ENCODE measurements at places on chromosomes 13 and 19.
A peak's percentile ranks its signal among the peaks of the same experiment; 100 is the strongest.

DNA sequence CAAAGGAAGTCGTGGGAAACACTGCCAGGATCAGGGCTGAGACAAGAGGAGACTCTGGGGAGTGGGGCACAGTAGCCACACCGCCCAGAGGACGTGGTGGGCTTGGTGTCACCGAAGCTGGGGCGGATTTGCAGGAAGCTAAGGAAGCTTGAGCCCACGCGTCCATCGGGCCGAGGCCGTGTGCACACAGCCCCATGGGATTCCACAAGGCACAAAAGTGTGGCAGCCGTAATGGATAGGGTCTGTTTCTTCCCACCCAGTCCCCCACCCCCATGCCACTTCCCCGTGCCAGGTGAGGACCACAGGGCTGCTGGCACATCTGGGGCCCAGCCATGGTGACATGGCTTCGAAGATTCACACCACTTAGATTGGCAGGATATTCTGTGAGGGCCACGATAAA, 153.2 kb upstream of the SPACA7 start:
- no peak for DNase-seq

DNA sequence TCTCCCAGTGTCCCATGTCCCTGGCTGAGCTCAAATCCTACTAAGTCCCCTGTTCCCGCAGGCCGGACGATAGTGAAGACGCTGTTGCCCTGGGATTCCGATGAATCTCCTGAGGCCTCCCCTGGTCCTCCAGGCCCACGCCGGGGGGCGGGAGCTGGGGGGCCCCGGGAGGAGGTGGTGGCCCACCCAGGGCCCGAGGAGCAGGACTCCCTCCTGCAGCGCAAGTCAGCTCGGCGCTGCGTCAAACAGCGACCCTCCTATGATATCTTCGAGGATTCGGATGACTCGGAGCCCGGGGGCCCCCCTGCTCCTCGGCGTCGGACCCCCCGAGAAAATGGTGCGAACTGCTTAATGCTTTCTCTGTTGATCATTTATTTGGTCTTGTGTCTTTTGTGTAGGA, 5.9 kb downstream of the KMT2B start:
- no peak for DNase-seq

DNA sequence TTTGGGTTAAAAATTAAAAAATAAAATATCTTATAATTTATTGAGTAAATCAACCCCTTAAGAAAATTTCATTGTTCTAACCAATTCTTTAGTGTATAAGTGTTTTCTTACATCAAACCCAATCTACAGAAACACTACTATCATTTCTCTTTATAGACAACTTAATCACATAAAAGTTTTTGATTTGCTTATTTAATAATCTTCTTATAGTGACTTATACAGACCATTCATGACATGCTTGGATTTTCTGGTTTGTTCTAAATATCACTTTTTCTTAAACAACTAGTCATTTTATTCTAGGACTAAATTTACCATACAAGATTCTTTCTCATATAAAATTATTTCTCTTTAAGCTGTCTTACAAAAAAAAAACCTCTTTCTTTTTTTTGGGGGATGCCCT, 27.3 kb upstream of the ZSCAN5A start:
- peak; percentile 10 for DNase-seq

DNA sequence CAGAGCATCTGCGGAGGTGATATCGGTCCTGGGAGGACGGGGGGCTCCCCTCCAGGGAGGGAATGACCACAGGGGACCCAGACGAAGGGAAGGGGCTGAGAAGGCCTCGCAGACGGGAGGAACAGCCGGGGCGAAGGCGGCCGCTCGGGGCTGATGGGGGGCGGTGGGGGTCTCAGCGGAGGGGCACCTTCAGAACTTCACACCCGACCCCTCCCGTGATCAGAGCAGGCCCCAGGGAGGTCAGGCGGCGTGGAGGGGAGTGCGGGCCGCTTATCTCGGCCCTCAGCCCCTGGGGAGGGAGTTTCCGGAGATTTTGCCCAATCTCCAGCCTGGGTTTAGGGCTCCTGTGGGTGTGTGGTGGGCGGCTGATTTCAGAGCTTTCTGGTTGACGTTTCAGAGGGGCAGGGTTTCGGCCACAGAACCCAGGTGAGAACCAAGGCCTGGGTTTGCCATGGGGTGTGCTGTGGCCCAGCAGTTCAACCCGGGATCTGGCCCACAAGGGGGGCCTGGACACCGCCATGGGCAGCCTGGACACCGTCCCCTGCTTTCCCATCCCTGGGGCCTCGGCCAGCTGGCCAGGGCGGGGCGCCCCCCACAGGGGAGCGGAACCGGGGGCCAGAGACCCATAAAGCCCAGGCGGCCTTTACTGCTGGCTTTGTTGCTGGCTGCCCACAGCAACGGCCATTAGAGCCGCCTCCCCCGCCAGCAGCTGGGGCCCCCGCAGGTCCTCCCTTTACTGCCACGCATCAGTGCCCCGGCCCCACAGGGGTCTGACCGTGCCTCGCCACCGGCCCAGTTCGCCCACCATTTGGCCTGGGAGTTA, 29.0 kb downstream of the ARID3A start:
- no peak for DNase-seq

- no peak for DNase-seq
Measured at GRCh38 chr19:38185562-38185961, 38.5 kb downstream of the DPF1 start.

DNA sequence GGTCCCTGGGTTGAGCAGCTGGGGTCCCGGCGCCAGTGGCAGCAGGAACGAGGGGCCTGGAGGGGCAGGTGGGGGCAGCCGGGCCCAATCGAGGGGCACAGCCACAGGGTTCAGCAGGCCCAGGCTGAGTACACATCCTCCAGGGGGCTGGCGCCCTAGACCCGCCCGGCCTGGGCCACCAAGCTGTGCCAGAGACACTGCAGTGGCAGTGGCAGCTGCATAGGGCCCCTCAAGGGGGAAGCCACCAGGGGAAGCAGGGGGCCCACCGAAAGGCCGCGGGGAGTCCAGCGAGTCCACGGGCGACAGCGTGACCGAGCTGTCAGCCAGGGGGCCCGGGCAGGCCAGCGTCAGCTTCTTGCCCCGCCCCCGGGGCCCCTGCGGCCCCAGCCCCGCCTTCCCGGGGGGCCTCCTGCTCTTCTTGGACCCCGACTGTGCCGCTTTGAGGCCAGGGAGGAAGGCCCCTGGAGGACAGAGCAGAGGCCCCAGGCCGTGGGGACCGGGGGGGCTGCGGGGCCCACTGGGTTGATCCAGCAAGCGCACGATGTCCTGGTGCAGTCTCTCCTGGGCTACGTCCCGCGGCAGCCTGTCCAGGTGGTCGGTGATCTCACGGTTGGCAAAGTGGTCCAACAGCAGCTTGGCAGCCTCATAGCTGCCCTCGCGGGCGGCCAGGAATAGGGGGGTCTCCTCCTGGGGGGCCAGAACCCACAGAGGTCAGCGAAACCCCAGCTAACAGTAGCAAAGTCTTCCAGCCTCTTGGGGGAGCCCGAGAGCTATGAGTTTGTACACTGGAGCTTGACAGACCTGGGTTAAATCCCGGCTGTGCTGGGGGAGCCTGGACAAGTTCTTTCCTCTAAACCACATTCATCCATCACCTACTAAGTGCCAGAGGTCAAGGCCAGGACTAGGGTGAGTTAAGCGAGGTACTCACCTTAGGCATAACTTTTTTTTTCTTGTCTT, 39.5 kb downstream of the NOTCH3 start:
- DNase-seq: peak; percentile 25

DNA sequence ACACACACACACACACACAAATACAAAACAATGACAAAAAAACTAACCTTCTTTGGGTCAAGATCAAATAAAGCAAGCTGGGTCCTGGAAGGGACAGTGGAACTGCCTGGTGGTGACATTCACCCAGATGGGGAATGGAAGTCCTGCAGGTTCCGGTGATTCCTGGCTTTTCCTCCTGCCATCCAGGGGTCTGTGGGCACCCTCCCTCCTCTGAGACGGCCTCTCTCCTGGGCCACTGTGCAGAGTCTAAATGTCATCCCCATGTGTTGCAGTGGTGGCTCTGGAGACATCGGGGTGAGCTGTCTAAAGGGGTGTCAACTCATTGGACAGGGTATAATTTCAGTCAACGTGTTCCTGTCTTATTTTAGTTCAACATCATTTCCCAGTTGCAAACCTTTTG, 248.2 kb downstream of the ZNF536 start:
- DNase-seq: no peak

- no peak for DNase-seq
Measured at GRCh38 chr13:63364159-63364558, 1948.5 kb upstream of the PCDH20 start.

DNA sequence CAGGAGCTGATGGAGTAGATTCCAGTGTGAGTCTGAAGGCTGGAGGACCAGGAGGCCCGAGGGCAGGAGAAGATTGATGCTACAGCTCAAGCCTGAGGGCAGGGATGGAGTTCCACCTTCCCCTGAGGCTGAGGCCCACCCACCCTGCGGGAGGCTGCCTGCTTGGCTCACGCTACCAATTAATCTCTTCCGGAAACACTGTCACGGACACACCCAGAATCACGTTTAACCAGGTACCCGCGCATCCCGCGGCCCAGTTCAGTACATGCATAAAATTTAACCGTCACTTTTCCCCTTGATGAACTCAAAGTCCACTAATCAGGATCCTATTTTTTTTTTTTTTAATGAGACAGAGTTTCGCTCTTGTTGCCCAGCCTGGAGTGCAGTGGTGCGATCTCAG, 5.2 kb upstream of the ZNF628 start:
- DNase-seq: no peak

GRCh38 chr13:77800219-77800618, 102.7 kb downstream of the SLAIN1 start:
- DNase-seq: peak; percentile 95

- no peak for DNase-seq
Measured at GRCh38 chr13:49305792-49306425, 58.2 kb downstream of the CDADC1 start.

- DNase-seq: no peak
Measured at GRCh38 chr19:41356984-41357739, 3.4 kb upstream of the TGFB1 start.

DNA sequence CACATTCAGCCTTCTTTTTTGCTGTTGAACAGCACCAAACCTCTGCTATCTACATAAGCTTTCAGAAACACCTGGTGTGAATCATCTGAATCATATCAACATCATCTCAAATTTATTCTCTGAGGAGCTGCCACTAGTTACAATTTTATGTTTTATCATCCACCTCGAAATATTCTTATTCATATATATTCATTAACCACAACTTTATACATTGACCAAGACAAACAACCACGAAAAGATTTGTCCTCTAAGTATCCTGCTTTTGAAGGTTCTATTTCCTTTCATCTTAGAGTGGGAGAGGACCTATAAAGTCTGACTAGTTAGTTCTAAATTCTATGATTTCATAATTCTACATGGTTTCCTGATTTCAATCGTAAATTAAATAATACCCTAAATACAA, 18.9 kb downstream of the ESD start:
- peak; percentile 19 for DNase-seq

- DNase-seq: no peak
Measured at GRCh38 chr19:21588065-21588601, 82.7 kb downstream of the ZNF429 start.

- DNase-seq: no peak
Measured at GRCh38 chr19:39264306-39265290, 3.6 kb upstream of the IFNL2 start.

DNA sequence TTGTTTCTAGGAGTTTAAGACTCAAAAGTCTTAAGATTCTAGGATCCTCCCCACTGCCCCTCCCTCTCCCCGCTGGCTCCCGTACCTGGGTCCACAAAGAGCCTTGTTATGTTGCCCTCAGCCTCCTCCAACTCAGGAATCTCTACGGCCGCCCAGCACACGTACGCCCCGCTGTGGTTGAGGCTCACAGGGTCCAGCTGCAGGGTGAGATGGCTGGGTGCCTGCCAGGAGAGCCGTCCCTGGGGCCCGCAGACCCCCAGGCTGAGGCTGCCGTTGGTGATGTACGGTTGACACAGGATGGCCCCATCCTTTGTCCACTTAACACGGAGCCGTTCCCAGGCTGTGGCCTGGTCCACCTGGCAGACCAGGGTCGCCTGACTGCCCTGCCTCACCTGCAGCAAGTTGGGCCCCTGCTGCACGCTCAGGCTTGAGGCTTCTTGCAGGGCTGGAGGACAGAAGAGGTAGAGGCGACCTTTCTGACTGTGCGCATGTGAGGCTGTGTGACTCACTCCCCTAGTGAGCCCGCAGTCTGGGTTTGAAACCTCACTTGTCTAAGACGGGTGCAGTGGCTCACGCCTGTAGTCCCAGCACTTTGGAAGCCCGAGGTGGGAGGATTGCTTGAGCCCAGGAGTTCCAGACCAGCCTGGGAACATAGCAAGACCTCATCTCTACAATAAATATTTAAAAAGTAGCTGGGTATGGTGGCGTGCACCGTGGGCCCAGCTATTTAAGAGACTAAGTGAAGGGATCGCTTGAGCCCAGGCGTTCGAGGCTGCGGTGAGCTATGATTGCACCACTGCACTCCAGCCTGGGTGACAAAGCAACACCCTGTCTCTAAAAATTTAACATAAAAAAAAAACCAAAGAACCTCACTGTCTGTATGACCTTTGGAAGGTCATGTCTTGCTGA, 4.0 kb downstream of the TMIGD2 start:
- no peak for DNase-seq

- no peak for DNase-seq
Measured at GRCh38 chr19:45250216-45250831, 747 bp upstream of the MARK4 start.

DNA sequence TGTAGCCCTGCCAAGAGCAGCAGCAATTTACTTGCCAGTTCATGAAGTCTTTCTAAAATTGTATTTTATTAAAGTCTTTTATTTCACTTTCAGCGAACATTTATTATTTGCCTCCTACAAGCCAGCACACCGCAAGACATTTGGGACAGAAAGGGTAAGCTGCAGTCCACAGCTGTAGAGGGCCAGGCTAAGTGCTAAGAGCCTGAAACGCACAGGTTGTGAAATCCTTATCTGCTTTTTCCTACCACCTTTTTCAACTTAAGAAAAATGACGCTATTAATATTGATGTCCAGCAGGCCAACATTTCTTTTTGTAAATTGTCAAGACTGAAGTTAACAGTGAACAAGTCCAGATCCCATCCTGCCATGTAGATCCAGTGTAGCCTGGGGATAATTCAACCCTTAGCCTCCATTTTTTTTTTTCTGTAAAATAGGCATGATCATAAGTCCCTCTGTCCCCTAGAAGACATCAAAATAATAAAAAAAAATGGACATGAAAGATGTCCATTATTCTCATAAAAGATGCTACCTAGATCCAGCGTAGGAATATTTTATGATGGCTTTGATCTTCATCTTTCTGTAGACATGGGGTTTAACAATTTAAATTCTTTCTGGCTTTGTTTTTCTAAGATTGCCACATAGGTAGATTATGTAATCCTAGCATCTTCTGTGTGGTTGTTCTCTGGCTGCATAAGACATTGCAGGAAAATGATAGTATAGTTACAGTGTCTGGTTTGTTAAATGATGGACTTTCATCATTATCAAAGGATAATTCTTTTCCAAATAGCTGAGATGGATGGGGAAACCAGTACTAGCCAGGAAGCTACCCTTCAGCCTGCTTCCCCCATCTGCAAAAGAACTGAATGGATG, 128.4 kb downstream of the SHISA2 start:
- no peak for DNase-seq

- no peak for DNase-seq
Measured at GRCh38 chr13:47546391-47547225, 454.5 kb downstream of the SUCLA2 start.

- DNase-seq: peak; percentile 52
Measured at GRCh38 chr19:18932216-18932841, 8.7 kb downstream of the HOMER3 start.
